ENCODE measurements at places on chromosomes 7 and 10.

DNA sequence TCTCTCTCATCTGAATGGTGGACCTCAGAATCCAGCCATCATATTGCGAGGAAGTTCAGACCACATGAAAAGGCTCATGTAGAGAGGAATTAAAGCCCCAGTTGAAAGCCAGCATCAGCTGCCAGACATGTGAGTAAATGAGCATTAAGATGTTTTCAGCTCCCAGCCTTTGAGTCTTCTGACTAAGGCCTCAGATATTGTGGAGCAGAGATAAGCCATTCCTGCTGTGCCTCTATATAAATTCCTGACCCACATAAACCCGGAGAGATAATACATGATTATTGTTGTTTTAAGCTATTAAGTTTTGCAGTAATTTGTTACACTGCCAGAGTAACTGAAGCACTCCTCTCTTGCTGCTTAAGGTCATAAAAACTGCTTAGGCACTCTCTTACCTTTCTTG, 14.6 kb downstream of the FAM149B1 start:
- no peak for DNase-seq

DNA sequence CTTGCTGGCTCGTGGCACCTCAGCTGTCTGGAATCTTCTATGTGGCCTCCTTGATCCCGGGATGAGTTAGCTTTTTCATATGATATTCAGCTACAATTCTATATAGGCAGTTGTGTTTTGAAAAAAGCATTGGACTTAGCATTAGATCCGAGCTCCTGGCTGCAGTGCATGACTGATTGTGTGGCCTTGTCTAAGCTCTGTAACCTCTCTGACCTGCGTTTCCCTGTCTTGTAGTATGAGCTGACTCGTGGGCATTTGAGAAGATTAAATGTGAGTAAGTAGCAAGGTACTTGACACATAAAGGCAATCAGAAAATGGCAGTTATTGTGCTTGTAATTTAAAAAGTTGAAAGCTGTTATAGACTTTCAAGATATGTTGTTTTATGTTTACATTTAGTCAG, 85.9 kb downstream of the CCNY start:
- DNase-seq = no peak

- DNase-seq = no peak
Observed at GRCh38 chr10:71033396-71033980, 145.1 kb upstream of the PCBD1 start.

GRCh38 chr7:22979861-22980260, 34.1 kb downstream of the HYCC1 start:
- DNase-seq = no peak

DNA sequence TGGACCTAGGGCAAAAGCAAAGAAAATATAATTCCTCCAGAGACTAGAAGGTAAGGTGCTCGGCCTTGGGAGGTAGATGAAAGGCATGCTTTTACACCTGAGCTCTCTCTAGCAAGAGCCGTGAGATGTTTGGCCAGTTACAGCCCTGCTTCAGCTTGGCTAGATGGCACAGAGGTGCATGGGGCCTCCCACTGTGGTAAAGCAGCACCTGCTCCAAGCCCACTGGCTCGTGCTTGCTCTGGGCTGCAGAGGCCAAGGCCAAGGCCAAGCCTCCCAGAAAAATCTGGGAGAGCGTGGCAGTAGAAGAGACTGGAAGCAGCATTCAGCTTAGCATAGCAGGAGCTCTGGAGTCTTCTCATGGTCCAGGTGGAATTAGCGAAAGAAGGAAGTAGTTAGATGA, 31.0 kb upstream of the OPALIN start:
- DNase-seq = no peak

DNA sequence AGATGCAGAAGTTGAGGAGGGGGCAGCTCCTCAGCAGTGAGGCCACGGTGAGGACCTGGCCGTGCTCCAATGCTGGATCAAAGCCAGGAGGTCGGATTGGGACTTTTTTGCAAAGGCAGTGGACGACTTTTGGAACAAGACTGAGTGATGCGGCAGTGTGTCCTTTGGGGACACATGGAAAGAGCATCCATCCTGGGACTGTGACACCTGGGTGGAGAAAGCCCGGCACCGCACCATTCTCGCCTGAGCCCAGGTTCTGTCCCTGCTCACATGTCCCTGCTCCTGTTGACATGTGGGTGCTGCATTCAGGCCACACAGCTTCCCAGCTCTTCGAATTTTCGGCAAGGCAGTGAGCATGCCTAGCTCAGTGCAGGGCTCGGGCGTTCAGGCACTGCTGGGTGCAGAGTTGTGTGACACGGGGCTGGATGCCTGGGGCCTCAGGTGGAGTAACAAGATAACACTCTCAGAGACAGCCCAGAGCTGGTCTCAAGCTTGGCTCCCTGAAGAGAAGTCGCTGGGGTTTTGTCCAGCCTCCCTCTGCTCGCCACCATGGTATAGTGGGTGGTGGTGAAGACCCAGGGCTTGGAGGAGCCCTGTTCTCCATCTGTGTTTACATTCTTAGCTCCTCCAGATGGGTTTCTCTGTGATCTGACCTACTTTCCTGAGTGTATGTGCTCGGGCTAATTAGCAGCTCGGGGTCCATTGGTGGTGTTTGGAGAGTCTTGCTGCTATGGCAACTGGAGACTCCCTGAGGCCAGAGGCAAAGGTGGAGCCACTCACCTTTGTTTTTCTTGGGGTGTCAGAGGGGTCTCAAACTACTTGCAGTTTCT, 111.7 kb upstream of the BTBD16 start:
- DNase-seq = no peak

DNA sequence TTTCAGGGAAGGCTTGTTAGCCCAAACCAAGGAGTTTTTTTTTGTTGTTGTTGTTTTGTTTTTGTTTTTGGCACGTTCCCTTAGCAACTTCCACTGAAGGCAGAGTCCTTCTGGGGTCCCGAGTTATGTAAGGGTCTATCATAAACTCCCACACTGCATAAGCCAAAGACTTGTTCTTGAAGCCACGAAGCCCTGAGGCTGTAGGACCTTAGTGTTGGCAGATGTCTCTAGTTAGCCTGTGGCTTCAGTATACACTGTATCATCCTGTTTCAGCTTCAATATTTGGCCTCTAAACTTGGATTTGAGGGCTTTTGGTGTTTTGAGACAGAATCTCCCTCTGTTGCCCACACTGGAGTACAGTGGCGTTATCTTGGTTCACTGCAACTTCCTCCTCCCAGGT, 13.6 kb downstream of the KPNA7 start:
- no peak for DNase-seq

DNA sequence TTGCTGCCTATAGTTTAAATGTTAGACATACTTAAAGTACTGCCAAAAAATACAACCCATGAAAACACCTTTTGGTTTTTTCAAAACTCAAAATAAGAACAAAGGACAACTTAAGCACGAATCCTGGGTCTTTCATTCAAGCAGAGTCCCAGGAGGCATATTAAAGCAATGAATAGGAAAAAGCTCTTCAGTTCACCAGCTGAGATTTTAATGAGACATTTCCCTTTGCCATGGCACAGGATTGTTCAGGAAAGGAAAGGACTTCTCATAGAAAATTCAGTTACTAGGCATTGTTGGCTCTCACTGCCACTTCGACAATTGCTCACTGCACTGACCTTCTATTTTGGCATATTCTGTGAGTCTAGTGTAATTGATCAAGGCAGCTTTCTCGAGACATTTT, 133.5 kb upstream of the FEZF1 start:
- DNase-seq = no peak

- DNase-seq = no peak
Observed at GRCh38 chr7:85205754-85206153, 18.9 kb upstream of the SEMA3D start.

DNA sequence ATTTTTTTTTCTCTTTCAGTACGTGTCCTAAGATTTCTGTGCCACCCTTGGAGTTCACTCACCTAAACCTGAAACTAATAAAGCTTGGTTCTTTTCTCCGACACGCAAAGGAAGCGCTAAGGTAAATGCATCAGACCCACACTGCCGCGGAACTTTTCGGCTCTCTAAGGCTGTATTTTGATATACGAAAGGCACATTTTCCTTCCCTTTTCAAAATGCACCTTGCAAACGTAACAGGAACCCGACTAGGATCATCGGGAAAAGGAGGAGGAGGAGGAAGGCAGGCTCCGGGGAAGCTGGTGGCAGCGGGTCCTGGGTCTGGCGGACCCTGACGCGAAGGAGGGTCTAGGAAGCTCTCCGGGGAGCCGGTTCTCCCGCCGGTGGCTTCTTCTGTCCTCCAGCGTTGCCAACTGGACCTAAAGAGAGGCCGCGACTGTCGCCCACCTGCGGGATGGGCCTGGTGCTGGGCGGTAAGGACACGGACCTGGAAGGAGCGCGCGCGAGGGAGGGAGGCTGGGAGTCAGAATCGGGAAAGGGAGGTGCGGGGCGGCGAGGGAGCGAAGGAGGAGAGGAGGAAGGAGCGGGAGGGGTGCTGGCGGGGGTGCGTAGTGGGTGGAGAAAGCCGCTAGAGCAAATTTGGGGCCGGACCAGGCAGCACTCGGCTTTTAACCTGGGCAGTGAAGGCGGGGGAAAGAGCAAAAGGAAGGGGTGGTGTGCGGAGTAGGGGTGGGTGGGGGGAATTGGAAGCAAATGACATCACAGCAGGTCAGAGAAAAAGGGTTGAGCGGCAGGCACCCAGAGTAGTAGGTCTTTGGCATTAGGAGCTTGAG, at the start of gene CFTR:
Gene CFTR (plus strand): TSS at position 801 of the 830 bp plus-strand sequence. CDS start 70 bp downstream, outside the sequence.
- no peak for DNase-seq

- DNase-seq = peak; percentile 14
Observed at GRCh38 chr10:103282961-103283360, 6.0 kb downstream of the INA start.

GRCh38 chr7:26375726-26376174, 84.1 kb downstream of the SNX10 start:
- peak; percentile 68 for DNase-seq

- DNase-seq = no peak
Observed at GRCh38 chr10:6493521-6494441, 86.3 kb downstream of the PRKCQ start.

DNA sequence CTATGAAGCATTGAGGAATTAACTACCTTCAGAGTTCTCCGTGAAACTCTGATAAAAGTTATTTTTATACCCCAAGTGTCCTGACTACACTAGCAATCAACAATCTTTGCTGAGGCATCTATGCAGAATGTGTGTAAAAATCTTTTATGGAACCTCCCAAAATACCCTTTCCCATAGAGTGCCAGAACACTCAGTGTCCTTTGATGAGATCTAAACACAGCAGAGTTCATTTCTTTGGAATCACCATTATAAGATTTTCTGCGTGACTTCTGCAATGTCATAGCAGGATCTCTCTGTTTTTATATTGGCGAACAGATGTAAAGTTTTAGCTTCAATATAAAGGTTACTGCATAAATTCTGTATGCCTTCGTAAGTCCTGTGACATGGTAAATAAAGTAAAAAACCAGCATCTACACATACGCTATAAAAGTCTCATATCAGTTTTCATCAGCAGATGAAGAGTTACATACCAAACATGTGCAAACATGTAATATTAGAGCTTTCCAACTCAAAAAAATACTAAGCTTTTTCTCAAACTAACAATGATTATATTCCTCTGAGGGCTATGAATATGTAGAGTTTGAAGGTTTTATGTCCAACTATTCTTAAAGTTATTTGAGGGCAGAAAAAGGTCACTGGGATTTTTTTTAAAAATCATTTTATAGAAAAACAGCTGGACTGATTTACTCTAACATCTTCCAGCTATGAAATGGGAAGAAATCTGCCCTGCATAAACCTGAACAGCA, 67.2 kb downstream of the SKIDA1 start:
- DNase-seq = no peak

GRCh38 chr7:126411032-126411820, 841.5 kb downstream of the GRM8 start:
- no peak for DNase-seq

Measured in hematopoietic multipotent progenitor cell treated with erythropoietin and hydrocortisone succinate and interleukin-3 and kit ligand, for 6 days (in vitro differentiated cells).